ENCODE measurements at places on chromosomes 16 and 17.

DNA sequence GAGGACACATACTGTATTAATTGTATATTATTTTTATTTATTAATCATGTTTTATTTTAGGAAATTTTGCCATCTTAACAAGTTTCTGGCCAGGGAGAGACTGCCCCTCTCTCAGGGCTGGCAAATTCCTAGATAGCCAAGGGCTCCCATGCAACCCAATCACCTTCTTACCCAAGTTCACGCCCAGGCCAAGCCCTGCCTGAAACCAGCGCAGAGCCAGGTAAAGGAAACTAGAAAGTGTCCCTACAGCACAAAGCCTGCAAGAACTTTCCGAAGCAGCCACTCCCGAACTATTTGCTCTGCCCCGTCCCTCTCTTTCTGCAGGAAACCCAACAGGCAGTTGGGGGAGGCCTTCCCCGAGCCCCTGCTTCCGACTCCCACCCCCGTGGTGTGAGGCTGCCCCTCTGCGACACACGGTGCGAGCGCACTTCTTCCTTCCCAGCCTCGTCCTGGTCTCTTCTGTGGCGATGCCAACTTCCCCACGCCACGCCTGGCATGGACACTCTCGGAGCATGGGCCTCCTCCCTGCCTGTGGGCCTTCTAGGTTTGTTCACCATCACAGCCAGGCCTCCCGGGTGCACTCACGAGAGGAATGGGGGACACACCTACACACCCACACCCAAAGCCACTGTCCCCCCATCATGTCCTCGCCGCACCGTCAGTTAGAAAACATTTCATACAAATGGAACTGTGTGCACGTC, 100.4 kb downstream of the ZNF778 start:
- DNase-seq: no peak

DNA sequence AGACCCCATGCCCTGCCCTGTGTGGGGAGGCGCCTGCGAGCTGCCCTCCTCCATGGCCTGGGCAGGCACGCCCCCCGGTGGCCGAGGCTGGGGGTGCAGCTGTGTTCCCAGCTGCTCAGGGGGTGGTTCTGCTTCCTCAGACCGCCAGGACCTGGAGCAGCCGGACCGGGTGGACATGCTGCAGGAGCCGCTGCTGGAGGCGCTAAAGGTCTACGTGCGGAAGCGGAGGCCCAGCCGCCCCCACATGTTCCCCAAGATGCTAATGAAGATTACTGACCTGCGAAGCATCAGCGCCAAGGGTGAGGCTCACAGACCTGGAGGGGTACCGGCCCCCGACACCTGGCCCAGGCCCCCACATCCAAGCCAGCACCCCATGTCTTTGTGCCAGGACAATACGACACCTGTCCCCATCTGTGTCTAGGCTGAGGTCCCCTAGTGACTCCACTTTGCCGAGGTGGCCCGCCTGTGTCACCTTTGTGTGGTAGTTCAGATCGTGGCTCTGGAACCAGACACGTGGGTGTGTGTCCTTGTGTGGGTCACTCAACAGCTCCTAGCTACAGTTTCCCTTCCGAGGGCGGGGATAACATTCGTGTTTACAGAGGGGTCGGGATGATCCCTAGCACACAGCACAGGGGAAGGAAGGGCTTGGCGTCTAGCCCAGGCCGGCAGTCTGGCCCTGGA, 9.3 kb downstream of the GJD3 start:
- DNase-seq: peak; percentile 82

GRCh38 chr16:15483857-15484256, 49.5 kb downstream of the BMERB1 start:
- DNase-seq: no peak

- no peak for DNase-seq
Measured at GRCh38 chr17:65277576-65277975, 140.4 kb downstream of the RGS9 start.

GRCh38 chr17:34125921-34126320, 129.2 kb upstream of the CCL2 start:
- DNase-seq: no peak

DNA sequence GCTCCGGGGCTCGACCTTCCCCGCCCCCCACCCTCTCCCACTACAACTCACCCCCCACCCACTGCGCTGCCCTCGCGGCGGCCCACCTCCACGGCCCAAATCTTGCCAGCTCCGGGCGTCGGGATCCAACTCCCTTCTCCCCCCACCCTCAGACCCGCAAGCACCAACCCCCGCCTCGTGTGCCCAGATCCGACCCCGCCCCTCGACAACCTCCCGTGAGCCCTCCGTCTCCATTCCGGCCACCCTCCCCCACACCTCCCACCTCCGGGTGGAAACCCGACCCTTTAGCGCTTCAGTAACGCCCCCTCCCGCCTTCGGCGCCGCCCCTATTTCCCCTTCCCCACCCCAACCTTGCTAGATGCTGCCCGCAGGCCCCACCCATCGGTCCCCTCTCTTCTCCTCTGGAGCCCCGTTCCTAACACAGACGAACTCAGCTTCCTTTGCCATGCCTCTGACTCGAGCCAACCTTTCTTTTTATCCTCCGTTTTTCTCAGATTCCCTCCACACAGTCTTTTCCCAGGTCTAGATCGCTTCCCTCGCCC, 717 bp downstream of the UBE2Z start:
- peak; percentile 77 for DNase-seq

- no peak for DNase-seq
Measured at GRCh38 chr16:27346819-27347218, 33.0 kb downstream of the IL4R start.

DNA sequence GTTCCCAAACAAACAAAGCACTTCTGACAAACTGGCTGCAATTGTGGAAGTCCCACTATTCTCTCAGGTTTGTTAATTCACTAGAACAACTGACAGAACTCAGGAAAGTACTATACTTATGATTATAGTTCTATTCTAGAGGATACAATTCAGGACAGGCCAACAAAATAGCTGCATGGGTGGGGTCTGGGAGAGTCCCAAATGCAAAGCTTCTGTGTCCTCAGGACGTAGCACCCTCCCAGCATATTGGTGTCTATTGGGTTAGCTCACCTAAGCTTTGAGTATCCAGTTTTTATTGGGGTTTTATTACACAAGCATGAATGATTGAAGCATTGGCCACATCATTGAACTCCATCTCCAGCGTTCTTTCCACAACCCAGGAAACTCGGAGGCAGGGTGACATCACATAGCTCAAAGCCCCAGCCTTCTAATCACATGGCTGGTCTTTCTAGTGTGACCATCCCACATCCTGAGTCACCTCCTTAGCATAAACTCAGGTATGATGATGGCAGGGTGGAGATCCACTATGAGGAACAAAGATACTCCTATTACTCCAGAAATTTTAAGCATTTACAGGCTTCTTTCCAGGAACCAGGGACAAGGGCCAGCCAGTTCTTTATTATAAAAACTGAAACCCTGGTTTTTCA, 43.9 kb upstream of the CCNF start:
- DNase-seq: no peak

GRCh38 chr16:2964475-2965336, 631 bp downstream of the KREMEN2 start:
- peak; percentile 57 for DNase-seq

DNA sequence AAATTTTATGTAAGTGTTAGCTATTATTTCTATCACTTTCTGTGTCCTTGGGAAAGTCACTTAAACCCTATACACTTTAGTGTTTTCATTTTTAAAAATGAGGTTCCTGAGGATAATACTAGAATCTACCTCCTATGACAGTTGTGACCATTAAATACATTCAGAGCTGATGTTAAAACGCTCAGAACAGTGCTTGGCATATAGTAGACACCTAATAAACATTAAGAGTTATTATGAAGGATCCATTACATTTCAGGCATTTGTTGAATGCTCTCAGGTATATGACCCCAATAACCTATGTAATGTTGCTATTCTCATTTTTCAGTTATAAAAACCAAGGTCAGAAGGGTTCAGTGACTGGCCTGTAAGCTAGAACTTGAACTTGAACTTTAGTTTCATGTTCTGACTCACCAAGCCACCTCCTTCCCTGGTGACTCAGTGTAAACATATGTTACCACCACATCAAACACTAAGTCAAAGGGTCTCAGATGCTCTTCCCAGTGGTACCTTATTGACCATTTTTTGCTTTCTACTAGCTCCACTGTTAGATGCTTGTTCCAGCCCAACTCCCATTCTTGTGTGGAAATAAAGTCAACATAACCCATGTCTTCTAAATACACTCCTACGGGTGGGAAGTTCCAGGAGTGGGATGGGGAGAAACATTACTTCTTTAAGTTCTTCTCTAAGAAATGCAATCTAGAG, 47.6 kb downstream of the HSD17B2 start:
- DNase-seq: no peak

GRCh38 chr16:16083421-16084156, 134.2 kb downstream of the ABCC1 start:
- no peak for DNase-seq

GRCh38 chr16:75342308-75342811, 90.9 kb upstream of the BCAR1 start:
- no peak for DNase-seq

GRCh38 chr17:6096201-6097004, 26.2 kb downstream of the WSCD1 start:
- DNase-seq: no peak

DNA sequence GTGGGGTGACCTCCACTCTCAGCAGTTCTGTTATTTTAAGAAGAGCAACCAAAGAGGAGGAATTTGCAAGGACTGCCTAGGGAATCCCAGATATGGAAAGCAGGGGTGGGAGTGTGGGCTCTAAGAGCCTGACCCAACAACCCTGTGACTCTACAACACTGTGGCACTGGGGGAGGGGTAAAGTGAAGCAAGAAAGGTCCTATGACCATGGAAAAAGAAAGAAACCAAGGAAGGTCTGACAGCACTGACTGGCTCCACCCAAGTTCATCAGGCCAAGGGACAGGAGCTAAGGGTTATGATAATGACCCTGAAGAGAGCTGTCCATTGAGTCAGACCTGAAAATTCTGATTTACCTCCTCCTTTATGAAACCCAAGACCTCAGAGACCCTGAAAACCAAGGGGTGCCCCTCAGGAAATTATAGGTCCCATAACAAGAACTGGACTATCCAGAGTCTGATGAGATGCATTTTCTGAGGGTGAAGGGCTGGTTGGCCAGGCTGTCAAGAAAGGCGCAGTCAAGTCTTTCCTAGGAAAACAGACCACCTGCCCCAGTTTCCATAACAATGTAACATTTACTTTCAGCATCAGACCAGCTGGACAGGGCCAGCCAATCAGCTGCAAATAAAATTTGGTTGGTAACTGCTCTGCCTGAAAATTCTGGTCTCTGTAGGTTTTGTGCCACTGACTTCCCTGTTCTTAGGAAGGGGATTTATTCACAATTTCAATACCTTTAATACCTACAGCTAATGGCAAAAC, 53.8 kb upstream of the MTMR4 start:
- no peak for DNase-seq

GRCh38 chr17:1464186-1464585, 8.2 kb upstream of the CRK start:
- no peak for DNase-seq

DNA sequence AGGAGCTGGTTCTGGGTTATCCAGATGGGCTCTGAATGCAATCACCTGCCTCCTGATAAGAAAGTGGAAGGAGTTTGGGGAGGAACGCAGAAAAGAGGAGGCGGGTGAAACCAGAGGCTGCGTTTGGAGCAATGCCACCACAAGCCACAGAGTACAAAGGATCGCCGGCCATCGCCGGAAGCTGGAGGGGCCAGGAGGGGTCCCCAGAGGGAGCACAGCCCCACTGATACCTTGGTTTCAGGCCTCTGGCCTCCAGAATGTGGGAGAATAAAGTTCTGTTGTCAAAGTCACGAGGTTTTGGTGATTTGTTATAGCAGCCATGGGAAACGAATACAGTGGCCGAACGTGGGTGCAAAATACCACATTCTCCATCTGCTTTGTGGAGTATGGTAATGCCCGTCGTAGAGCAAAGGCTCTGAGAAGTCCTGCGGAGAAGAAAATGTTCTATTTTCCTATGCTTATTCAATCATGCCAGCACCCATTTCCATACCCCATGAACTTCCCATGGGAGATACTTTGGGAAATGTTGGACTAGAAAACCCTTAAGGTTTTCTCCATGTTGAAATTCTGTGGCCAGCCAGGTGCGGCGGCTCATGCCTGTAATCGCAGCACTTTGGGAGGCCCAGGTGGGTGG, 51.4 kb downstream of the ZDHHC7 start:
- no peak for DNase-seq

GRCh38 chr17:39709319-39709997, 9.6 kb downstream of the ERBB2 start:
- peak; percentile 6 for DNase-seq

- no peak for DNase-seq
Measured at GRCh38 chr17:60640503-60640902, 37.1 kb upstream of the BCAS3 start.

GRCh38 chr16:67236563-67237395, 9.8 kb downstream of the TMEM208 start:
- DNase-seq: peak; percentile 50

DNA sequence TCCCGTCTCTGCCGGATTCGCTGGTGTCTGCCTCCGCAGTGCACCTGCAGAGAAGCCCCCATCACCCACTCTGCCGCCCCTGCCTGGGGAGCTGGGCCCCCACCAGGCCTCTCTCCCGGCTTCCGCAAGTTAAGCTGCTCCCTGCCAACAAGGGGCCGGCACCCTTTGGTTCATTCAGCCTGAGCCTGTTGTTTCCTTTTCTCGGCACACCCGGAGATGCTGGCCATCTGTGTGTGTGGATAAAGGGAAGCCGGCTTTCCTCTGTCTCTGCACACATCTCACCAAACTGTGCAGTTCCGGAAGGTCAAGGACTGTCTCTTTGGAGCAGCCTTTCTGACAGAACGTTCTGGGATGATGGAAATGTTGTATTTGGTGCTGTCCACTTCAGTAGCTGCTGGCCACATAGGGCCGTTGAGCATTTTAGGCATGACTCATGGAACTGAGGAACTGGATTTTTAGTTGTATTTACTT, 6.8 kb downstream of the MAPK8IP3 start:
- DNase-seq: no peak

DNA sequence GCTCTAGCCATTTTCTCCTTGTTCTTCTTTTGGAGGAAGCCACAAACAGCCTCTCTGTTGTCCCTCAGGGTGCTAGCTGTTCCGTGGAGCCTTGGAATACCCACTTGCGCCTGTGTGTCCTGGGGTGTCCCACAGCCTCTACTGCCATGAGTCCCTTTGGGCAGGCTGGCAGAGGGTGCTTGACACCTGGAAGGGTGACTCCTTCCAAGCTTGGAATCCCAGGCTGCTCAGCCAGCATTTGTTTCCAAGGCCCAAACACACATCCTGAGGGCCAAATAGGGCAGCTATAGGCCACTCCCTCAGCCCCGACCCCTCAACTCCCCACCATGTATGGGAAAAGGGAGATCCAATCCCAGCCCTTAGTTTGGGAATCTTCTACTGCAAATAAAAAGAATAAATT, 14.9 kb downstream of the ZNHIT3 start:
- no peak for DNase-seq

DNA sequence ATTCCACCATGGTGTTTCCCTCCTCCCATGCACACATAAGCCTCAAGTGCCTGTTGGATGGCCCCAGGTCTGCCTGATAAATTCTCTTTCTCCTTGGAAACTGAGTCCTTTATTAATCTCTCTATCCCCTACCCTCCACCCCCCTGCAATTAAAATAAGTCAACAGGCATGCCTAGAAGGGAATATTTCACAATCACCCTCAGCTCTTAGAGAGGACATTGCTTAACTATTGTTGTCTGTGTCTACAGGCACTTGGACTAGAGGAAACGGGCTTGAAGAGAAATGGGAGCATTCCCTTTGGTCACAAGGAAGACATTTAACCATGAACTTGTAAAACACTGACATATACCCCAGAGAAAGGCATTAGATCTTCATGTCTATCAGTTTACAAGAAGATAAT, 39.5 kb downstream of the RCVRN start:
- DNase-seq: no peak

Data from right lobe of liver (tissue), 6 donors.